ENCODE measurements at places on chromosomes 2 and 18. TPM values are rescaled to one million over a fixed set of nuclear protein-coding genes. Genes with fewer than 3 reads are reported as not detected.

GRCh38 chr2:203626952-203627681 is 79.3 kb upstream of the CD28 start:
- no peak for DNase-seq

DNA sequence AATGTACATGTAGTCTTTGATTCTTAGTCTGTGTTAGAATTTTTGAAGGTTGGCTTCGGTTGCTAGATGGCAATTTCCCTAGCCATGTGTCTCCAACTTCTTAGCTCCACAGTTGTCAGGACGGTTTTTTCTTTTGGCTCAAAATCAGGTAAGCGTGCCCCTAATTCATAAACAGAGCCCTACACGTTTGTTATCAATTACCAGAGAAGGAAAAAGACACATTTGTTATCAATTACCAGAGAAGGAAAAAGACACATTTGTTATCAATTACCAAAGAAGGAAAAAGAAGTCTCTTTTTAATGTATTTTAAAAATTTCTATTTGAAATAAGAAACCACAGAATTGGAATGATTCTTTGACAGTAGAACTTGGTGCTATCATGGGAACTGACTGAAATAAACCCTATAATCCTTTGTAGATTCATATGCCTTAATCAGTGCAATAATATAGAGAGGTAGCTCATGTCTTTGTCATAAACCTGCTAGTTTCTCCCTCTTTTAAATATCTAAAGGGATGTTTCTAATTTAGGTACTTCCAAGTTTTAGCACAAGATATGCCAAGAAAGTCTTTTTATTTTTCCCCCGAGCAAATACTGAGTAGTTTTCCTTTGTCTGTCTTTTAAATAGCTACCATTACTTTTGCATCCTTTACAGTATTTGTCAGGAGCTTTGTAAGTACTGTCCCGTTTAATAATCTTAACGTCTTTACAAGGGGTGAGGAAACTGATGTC is 35.9 kb downstream of the CAMKMT start:
- no peak for DNase-seq

- DNase-seq: no peak
These were observed 10.0 kb downstream of the WDR35 start for GRCh38 chr2:19979932-19980331.

The OTOS gene
- total RNA-seq: not detected

The TXNDC2 gene
- total RNA-seq: not detected

All from MCF 10A (cell line).